T-helper 1 cell (primary cell): ENCODE measurements at places on chromosomes 12 and 14.

DNA sequence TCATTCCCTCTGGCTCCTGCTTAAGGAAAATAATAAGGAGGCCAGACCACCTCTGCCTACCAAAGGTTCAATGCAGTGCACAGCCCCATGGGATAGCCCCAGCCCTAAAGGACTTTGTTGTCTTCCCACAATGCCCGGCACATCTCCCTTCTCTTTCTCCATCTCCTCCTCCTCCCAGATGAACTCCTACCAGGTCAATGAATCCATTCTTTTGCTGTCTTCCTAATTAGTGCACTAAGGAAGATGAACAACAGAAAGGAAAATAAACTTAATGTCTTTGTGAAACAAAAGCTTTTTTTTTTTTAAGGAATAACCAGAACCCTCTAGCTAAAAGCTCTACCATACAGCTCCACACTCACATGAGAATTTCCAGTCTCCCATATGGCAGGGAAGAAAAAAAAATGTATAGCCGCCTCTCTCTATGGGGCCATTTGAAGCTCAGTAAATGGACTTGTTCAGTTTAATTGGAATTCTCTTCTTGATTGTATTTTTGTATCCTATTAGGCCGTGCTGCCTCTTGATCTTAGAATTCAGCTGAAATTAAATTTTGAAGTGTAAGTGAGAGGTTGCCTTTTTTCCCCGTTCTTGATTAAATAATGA lies 41.8 kb upstream of the HSPB8 start:
- no peak for DNase-seq

DNA sequence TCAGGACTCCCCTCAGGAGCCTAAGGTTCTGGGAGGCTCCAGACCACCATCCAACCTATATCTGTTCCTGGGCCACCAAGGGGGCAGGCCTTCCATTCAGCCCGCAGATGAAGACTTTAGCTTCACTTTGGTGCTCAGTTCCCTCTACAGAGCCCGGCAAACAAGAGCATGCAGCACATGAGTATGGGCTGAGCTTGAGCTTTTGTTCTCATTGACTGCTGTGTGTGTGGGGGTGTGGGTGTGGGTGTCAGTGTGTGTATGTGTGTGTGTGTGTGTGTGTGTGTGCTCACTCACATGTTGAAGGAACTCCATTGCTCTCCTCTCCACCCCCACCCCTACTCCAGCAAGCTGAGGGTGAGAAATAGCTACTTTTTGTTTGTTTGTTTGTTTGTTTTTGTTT lies 219.1 kb downstream of the ZFP36L1 start:
- DNase-seq = no peak

DNA sequence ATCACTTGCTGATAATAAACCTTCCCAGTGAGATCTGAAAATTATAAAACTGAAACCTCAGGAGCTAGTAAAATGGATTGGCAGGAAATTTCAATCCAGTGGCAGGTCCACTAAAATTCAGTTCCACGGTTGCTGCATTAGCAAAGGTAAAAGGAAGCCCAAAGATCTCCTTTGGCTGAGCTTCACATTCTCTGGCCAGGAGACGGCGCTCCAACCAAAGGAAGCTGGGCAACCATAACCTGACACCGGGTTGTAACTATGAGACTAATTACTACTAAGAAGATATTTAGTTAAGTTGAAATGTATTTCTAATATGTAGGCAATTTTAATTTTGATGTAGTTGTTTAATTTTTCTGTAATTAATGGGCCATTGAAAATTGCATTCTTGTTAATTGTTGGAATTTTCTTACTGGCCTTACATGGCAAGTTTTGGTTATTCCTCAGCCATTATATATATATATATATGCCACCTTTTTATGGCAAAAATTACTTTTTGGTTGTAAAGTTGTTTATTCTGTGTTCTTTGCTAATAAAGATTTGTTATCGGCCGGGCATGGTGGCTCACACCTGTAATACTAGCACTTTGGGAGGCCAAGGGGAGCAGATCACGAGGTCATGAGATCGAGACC lies 17.0 kb downstream of the OR8S1 start:
- DNase-seq = no peak

- no peak for DNase-seq
These were observed 162.4 kb downstream of the C12orf75 start for GRCh38 chr12:105492591-105493545.

DNA sequence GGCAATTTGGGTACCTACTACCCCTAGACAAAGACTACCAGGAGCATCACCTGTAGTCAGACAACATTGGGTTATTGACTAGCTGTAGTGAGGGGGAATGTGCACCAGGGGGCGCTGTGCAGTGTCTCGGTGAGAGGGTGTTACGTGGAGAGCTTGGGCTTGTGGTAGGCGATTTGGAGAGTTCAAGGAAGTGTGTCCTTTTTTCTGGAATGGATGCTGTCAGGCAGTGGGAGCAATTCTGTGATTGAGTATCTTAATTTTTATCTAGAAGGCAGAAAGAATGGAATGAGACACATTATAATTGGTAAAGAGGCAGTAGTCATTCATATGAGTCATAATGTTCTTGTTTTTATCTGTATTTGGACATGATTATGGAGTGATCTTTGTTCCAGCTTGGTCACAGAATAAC lies 187.7 kb downstream of the GALC start:
- DNase-seq = no peak

DNA sequence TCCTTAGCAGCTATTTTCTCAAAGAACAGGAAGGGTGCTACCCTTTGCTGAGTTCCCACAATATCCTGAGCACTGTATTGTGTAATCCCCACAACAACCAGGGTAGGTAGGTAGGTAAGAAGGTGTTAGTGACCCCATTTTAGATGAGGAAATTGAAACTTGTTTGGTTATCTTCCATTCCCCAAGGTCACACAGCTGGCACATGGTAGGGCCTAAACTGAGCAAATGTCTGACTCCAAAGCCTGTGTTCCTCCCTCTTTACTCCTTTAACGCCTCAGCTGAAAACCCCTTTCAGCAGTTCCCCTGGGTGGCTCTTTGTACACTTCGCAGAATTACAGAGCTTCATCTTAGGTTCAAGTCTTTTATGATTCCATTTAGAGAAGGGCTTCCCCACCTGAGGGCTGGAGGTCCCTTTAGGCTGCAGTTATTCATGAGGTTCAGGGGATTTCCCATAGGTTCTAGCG lies 26.5 kb upstream of the RIC8B start:
- DNase-seq = no peak

GRCh38 chr14:68966872-68967301 lies 12.2 kb downstream of the ACTN1 start:
- DNase-seq = no peak
